ENCODE measurements at places on chromosomes 7 and 10.

DNA sequence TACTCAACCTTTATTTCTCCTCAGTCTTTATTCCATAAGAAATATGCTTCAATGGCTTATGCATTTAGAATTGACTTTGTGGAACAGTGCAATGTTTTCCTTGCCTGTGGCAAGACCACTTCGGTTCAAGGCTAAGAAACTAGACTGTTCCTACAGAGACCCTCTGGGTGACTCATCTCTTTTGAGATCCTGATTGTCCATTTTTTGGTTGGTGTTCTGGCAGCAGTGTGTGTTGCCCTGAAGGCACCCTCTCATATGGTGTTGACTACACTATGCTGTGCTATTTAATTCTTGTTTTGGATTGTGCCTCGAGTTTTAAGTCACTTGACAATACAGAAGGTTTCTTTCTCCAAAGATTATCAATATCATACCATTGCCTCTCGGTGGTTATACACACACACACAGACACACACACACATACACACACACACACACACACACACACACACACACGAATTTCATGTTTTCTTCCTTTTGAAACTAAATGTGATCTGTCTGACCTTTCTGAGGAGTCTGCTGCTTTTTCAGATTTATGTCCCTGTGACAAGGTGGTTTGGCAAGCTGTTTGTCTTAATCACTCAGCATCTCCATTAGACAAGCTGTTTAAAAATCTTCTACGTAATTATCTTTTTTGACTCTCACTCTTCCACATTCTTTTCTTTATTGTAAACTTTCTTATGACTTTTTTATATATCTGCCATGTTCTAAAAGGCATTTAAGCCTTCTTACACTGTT is 187.2 kb downstream of the VTI1A start:
- no peak for DNase-seq

DNA sequence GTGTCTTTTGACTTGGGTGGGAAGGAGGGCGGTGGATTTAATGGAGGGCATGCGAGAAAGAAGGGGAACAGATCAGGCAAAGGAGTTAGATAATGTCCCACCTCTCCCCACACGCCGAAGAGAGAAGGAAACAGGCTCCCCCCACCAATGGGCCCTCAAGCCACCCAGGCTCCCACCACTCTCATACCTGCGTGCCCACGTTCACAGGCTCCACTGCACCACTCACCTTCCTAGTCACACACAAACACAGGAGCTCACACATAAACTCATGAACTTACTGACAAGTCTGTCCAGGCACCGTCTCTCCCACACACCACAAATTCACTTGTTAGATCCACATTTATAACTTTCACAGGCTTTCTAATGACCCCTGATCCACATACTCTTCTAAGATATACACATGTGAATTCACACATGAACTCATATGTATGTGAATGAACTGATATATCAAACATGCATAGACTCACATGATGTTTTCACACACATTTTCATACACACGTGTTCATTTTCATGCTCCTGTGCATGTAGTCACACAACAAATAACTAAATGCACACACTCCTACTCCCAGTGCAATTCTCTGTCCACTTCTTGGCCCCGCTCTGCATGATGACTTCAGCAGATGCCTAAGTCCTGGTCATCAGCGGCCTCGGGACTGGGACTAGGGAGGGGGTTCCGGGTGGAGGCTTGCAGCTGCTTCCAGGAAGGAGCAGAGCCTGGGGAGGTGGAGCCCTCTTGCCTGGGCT is 1.5 kb downstream of the LZTS2 start:
- DNase-seq, result no peak

- DNase-seq, result no peak
Observed at GRCh38 chr10:33025039-33025438, 67.0 kb upstream of the ITGB1 start.

DNA sequence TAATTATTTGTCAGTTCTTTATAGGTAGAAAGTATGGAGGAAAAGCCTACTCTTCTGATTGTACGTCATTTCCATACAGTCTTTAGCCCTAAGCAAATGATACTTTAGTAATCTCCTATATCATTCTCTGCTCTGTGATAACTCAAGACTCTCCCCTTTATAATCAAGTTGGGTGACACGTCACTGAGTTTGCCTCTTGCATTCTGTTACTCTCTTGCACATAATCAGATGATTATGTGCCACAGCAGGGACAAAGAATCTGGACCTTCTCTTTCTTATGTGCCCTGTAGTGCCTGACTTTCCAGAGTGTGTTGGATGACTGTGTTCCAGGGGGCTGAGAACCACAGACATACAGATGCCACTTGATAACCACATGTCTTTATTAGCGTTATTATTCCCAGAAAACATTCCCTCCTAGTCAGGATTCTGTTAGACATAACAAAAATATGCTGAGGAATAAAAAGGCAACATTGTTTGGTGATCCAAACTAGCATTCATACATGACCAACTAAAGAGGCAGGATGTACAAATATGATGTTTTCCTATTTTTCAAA is 116.4 kb upstream of the HGF start:
- DNase-seq, result no peak

GRCh38 chr7:23105086-23105643 is 420 bp upstream of the KLHL7 start:
- no peak for DNase-seq

DNA sequence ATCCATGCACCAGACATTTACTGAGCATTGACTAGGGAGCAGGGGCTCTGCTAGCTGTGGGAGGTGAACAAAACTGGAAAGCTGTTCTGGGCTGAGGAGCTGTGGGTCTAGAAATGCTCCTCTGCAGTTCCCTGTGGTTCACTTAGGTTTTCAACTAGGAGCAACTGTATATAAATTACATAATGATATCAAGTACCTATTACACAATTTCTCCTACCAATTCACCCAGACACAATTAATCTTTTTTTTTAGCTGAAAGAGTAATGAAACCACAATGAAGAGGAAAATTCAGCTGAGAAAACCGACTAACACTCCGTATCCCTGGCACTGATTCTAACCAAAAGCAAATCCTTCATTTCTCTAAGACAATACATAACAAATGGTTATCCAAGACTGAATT is 39.4 kb downstream of the COL28A1 start:
- DNase-seq, result no peak

DNA sequence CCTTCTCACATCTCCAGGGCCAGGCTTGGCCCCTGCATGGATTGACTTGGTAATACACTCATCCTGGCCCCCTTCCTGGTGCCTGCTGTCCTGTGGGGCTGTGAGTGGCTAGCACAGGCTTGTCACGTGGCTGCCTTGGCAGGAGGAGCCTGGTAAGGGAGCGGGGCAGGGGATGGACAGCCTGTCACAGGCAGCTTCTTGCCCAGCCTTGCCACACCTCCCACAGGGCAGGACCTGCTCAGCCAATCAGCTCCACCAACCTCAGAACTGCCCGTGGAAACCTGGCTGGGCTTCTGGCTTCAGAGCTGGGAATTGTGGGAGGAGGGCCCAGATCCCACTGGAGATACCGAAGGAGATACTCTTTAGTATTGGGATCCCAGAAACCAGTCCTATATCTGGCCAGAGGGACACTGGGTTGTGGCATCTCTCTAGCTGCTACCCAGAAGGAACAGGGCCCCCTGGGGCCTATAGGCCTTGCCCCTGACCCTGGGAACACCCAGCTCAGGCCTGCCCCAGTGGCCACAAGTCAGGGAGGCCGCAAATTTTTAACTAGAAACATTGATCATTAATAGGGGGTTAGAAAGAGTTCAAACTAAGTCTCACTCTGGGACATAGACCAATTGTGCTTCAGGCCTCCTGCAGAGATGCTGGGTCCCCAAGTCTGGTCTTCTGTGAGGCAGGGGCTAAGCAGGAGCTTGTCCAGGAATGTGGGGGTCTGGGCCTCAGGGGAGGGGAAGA is at the start of gene HOGA1:
HOGA1 (plus strand) TSS at position 330 of the 738 bp plus-strand sequence; CDS start at position 645, 315 bp downstream.
- peak; percentile 56 for DNase-seq

GRCh38 chr7:140017543-140017942 is 45.2 kb downstream of the PARP12 start:
- no peak for DNase-seq

- no peak for DNase-seq
Observed at GRCh38 chr10:59266321-59266720, 89.9 kb downstream of the PHYHIPL start.

DNA sequence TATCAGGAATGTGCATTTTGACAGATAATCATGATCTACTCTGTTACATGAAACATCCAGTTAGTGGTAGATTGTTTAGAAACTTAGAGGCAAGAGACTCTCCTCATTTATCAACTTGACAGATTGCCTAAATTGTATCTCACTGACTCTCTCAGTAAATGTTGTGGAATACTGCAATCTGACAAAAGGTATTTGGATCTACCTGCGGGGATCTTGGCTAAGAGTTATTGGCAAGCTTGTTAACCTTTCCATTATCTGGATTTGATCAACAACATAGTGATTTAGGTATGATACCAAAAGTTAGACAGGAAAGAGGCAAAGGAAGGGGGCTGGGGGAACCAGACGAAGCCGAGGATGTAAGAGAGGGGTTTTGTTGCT is 2.0 kb downstream of the VSTM2A start:
- DNase-seq, result no peak

DNA sequence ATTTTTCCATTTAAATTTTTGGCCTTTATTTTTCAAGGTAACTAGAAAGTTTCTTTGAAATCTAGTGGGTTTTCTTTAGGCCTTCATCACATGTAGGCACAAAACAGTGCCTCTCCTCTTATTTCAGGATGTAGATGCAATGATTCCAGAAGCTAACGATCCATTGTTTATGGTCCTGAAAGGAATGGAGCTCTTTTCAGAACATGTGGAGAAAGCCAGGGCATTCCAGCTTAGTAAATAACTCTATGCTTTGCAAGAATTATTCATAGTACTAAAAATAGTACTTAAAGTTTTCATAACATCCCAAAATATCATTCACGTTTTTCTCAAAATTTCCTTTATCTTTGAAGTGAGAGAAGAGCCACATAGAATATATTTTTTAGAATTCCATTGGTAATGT is 91.3 kb downstream of the DYNC1I1 start:
- DNase-seq, result no peak

DNA sequence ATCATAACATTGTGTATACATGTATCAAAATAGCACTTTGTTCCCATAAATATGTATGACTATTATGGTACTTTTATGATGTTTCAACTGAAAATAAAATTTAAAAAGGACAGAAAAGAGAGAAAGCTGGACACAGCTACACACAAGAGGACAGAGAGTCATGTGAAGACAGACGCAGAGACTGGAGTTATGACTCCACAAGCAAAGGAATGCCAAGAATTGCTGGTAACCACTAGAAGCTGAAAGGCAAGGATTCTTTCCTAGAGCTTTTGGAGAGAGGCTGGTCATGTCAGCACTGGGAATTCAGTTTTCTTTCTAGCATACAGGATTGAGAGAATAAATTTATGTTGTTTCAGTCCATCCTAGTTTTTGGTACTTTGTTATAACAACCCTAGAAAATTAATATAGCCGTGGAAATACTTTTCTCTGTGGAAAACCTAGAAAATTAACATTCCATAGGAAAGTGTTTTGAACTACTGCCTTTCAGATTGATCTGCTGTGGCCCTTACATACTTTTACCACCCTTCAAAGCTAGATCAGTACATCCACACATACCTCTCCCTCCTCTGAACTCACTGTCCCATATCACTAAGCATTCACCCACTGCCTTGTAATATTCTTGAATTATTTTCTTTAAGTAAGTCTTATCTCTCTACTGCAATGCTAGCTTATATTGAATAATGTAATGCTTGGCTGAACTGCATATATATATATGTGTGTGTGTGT is 575.3 kb downstream of the IPMK start:
- DNase-seq, result no peak

DNA sequence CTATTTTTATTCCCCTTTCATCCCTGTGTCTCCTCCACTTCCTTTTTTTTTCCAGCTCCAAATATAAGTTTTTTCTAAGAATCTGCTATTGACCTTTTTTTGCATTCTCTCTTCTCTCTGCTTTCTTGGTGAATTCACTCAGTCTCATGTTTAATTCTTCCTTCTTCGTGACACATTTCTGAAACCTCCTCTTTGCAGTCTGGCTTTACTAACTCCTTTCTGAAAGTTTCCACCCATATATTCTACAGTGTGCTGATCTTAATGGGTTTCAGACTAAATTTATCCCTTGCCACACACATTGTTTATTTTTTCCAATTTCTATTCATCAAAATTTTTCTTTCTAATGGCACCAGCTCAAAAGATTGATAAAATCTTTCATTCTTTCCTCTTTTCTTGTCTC is 47.8 kb upstream of the CALD1 start:
- DNase-seq, result no peak

DNA sequence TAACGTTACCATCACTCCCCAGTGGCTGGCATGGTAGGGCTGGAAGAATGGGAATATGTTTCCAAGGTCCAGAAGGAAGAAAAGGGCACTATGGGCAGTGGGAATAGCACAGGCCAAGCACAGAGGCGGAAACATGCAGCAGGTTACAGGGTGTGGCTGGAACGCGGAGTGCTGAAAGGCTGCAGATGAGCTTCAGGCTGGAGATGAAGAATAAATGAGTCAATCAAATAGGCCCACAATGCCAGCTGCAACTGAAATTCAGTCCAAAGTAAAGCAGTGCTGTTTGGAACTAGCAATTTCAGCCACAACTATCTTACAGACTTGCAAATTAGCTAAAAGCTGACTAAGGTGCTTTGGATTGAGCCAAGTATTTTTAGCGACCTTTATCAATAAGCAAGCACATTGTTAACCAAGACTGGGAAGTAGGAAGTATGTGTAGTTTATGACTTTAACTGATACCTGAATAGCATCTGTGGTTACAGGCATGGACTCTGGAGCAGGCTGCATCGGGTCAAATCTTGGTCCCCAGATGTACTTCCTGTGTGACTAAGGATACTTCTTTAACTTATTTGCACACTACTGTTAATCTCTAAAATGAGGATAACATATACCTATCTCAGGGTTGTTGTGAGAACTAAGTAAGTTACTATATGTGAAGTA is 77.5 kb upstream of the CTTNBP2 start:
- DNase-seq, result no peak

DNA sequence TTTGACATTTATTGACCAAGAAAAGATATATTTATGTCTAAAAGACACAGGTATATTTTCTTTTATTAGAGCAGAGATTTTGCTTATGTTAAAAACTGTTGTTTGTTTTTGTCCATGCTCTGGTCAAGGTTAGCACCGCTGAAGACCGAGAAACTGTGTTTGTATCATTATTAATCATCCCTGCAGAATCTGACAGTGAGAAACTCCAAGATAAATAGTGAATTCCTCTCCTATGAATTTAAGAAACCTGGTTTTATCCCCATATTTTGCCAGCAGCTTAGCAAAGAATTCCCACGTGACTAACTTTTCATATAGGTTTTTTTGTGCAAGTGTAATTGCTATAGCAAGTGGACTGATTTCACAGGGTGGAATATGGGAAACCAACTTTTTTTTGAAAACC is 77.6 kb downstream of the FRMD4A start:
- no peak for DNase-seq

- no peak for DNase-seq
Observed at GRCh38 chr10:31604096-31604495, 285.1 kb downstream of the ZEB1 start.

GRCh38 chr10:84200537-84201243 is 6.4 kb downstream of the CDHR1 start:
- DNase-seq, result no peak

GRCh38 chr7:37262181-37262580 is 186.5 kb downstream of the ELMO1 start:
- DNase-seq, result no peak
